ENCODE measurements at places on chromosomes 16 and 17.
A peak's percentile ranks its signal among the peaks of the same experiment; 100 is the strongest.

GRCh38 chr17:10628756-10629155 lies 28.4 kb downstream of the MYH3 start:
- no peak for DNase-seq

DNA sequence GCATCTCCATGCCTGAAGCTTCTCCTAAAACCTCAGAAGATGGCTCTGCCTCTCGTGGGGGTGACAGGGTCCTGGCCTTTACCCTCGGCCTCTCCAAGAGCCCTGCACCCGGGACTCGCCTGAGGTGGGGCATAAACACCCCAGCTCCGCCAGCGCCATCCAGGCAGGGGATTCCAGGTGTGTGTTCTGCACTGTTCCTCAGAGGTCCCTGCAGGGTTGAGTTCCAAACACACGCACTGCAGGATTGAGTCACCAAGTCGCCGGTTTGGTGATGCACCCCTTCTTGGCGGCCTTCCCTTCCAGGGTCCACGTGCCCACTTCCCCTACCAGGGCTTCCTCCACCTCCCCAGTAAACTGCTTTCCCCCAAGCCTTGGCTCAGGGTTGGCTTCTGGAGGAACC lies 40.0 kb upstream of the RBFOX3 start:
- no peak for DNase-seq

- no peak for DNase-seq
Observed at GRCh38 chr16:52497067-52497816, 49.7 kb downstream of the TOX3 start.

DNA sequence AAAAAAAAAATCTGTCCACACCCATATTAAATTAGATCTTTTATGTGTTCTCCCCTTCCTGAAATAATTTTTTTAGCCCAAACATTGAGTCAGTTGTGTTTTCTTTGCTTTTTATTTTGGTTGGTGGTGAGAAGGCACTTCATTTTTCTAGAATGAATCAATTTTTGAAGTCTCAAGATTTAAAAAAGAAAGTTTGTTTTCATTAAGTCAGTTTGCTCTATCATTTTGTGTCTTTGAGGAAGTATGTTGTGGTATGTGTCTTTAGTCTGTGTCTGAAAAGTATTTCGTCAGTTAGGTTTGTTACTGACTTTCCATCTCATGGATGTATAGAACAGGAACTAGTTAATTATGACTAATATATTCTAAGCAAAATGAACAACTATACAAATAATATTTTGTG lies 3.8 kb downstream of the IGF2BP1 start:
- DNase-seq = no peak

DNA sequence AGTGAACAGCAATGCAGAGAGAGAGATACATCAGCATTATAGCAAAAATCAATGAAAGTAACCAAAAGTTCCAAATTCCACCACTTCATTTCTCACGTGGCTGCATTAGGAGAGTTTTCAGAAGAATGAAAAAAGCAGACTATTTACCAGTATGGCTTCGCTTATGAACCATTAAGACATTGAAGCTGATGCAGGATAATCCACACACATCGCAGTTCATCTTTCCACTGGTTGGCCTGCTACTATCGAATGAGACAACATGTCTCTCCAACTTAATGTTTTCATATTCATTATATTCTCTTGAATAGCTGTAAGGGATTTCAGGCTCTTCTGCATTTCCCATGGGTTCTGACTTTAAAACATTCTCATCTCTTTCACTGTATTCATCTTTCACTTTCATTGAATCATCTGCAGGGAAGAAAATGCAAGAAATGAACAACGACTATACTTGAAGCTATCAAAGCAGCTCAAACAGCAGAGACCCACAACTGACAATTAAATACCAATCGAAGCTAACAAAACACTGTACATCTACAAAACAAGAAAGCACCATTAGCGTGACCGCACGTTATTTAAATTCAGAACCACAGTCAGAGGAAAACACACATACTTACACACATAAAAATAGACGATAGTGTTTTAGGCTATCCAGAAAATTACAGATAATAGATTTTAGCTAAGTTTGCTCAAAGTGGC lies 54.9 kb downstream of the GRB7 start:
- DNase-seq = no peak

DNA sequence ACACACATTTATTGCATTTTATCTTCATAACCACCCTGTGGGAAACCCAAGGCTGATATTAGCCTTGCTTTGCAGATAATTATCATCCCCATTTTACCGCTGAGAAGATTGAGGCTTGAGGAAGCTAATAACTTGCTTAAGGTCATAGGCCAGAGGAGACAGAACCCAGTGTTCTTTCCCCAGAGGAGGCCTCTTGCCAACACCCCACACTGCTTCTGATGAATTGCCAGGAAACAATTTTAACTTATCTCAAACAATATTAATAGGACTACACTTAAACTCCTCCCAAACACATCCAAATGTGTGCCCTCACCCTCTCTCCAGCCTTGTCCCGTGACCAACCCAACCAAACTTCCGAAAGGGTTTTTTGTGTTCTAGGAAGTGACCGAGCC lies 2.1 kb upstream of the SPG7 start:
- no peak for DNase-seq

DNA sequence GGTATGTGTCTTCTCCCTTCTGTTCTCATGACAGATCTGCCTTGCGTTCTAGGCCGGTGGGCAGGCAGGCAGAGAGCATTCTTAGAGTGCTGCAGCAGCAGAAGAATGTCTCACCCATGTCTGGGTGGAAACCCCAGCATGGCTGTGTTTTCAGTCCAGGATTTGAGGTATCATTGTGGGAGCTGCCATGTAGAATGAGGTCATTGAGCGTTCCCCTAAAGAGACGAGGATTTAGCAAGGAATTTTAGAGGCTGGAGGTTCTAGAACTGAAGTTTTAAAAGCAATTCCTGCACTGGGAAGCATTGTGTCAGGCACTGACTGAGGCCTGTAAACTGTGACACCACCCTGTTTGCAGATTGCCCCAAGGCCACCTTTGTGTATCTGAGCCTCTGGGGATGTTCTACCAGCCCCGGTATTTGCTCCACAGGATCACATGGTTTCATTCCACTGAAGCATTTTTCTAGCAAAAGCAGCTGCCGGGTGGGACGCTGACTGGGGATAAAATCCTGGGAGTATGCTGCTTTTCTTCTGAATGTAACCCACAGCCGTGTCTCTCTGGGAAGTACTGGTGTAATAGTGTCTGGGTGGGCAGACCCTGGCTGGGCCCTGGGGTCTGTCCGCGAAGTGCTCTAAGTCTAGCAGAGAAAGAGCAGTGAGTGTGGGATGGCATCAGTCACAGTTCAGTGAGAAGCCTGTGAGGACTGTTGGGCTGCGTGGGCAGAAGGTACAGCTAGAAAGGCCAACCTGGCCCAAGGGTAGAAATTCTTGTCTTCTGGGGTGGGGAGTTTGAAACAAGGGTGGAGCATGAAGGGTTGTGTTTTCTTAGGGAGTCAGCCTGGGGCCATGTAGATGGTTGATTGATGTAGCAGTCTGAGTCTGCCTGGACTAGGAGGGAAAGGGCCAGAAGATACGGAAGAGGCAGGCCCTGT lies 30.2 kb downstream of the PLCD3 start:
- no peak for DNase-seq

DNA sequence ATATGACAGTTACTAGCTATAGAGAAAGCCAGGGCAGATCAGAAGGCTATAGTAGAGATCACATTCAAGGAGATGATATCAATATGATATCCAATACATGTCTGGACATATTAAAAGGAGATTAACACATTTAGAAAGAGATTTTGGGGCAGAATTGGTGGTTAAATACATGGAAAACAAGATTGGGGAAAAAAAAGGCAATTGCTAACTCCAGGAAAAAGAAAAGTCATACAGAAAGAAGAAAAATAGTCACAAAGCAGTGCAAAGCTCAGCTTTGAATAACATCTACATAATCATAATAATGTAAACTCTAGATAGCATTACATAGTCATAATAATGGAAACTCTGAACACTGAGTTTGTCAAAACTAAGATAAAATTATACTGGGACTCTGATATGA lies 40.6 kb downstream of the MYH11 start:
- DNase-seq = no peak

DNA sequence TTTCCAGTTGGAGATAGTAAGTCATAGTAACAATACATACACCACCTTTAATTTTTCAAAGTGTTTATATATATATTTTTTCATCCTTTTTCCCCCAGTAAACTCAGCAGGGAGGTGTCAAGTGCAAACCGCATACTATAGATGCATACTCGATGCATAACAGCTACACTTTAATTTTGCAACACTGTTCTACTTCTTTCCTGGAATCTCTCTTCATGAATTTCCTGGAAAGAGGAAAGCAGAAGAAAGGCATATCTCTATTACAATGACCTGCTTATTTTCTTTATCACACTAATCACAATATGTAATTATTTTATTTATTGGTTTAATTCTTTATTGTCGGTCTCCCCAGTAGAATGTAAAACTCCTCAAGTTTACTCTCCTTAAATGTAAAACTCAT lies 140.0 kb downstream of the SNX11 start:
- no peak for DNase-seq

DNA sequence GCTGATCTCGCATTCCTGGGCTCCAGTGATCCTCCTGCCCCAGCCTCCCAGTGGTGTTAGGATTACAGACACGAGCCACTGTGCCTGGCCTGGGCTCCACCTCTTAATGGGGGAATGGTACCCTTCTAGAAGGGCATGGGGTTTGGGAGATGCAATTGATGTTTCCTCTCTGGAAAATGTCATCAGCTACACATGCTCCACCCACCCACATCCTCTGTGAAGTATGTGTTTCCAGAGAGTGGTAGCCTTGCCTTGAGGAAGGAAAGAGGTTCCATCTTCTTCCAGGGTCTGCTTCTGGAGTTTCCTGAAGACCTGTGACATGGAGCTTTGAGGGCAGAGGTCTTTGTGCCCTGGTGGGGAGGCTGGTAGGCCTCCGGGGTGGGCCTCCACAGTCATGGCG lies 45.2 kb upstream of the GSE1 start:
- no peak for DNase-seq

GRCh38 chr17:40074871-40075200 lies 12.1 kb downstream of the THRA start:
- DNase-seq = no peak

- no peak for DNase-seq
Observed at GRCh38 chr16:84423416-84423837, 55.1 kb downstream of the ATP2C2 start.

DNA sequence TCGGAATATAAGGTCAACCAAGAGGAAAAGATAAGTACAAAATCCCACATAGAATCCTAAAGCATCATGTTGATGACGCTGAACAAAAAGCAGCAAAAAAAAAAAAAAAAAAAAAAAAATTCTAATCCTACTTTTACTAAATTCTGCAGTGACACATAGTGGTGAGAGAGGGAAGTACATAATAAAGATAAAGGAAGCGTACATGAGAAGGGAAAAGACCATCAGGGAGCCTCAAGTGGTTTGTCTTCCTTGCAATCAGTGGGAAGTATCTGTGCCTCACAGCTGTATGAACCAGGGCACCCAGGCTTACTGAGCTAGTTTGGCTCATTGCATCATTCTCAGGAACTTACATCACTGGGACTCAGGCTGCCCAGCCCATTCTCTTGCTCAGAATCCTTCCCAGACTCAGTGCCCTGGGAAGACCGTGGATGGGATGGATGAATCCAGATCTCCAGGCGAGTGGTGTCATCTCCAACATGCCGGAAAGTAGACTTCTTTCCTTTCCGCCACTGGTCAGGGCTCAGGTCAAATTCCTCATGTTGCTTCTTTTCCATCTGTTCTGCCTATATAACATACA lies 21.2 kb downstream of the SMG6 start:
- DNase-seq = no peak

GRCh38 chr16:20969386-20969785 lies 68.8 kb downstream of the LYRM1 start:
- no peak for DNase-seq

GRCh38 chr16:84737192-84738011 lies 37.6 kb downstream of the USP10 start:
- no peak for DNase-seq

GRCh38 chr17:51481370-51481769 lies 221.0 kb downstream of the UTP18 start:
- no peak for DNase-seq

DNA sequence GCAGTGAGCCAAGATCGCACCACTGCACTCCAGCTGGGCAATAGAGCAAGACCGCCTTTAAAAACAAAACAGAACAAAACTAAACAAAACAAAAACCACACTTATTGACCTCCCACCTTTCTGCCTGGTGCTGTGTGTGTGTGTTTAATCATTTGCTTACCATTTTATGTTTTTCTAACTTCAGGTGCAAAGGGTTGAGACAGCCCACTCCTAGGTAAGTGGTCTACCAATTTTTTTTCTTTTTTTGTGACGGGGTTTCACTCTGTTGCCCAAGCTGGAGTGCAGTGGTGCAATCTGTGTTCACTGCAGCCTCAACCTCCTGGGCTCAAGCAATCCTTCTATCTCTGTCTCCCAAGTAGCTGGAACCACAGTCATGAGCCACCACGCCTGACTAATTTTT lies 65.8 kb downstream of the SALL1 start:
- DNase-seq = no peak

- no peak for DNase-seq
Observed at GRCh38 chr16:87295259-87295658, 21.9 kb downstream of the C16orf95 start.

- DNase-seq = no peak
Observed at GRCh38 chr17:8226536-8227237, 16.3 kb upstream of the AURKB start.

- DNase-seq = no peak
Observed at GRCh38 chr16:11627822-11628457, 40.3 kb upstream of the SNN start.

- no peak for DNase-seq
Observed at GRCh38 chr16:56632156-56632847, at the start of gene MT1M. Gene MT1M (plus strand): TSS chr16:56632659. CDS start chr16:56632732, 73 bp downstream.

GRCh38 chr16:87000001-87000400 lies 317.2 kb downstream of the C16orf95 start:
- DNase-seq = no peak

DNA sequence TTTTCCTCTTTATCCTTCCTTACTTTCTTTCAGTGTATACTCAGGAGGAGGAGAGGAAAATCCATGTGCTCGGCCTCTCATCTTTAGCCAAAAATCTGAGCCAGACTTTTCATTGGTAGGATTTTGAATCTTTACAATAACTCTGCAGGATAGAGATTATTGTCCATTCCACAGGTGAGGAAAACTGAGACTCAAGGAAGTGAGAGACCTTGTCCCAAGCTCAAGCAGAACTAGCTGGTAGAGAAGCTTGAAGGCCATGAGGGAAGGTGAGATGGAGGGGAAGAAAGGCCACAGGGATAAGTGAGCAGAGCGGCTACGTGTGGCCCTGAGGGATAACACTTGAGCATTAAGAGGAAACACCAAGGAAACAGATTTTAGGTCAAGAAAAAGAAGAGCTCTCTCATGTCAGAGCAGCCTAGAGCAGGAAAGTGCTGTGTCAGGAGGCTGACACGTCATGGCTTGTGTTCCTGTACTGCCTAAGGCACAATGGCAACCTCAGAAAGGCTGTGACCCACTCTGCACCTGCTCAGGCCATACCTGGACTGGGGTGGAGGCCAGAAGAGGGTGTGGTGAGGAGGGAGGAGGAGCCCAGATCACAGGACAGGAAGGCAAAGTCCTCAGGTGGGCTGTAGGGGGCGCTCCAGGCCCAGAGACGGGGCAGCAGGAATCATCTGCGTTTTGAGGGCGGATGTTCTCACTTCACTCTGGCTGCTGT lies 11.9 kb downstream of the MT4 start:
- DNase-seq = peak; percentile 84

- DNase-seq = peak; percentile 29
Observed at GRCh38 chr17:3647769-3648555, 11.4 kb downstream of the CTNS start.

- no peak for DNase-seq
Observed at GRCh38 chr17:18987862-18988545, 16.6 kb downstream of the FAM83G start.
